Kidney (tissue), 22 donors: ENCODE measurements at places on chromosomes 11 and 22. TPM values are rescaled to one million over a fixed set of nuclear protein-coding genes. Genes with fewer than 3 reads are reported as not detected.
A peak's percentile ranks its signal among the peaks of the same experiment; 100 is the strongest.

MGAT3 gene
- polyA plus RNA-seq: 2.7 TPM

SLC35C1 gene
- 5.7 TPM for polyA plus RNA-seq

PRRG4 gene
- polyA plus RNA-seq: 6.4 TPM

KDM4D gene
- polyA plus RNA-seq: 0.54 TPM

OR51I1 gene
- not detected for polyA plus RNA-seq

BRSK2 gene
- polyA plus RNA-seq: 0.43 TPM

MAPK11 gene
- 11.4 TPM for polyA plus RNA-seq

CABP4 gene
- 0.49 TPM for polyA plus RNA-seq

CHRM4 gene
- not detected for polyA plus RNA-seq

RBMXL2 gene
- not detected for polyA plus RNA-seq

GRCh38 chr11:36270701-36271100, 18.5 kb downstream of the COMMD9 start:
- no peak overlapping the region for H3K4me3 ChIP-seq
- no peak for DNase-seq
- H3K4me1 ChIP-seq: peaks cover 5% of the 10 kb centered on the region
- no peaks in the 10 kb centered on the region for H3K27me3 ChIP-seq
- peaks cover 25% of the 10 kb centered on the region for H3K36me3 ChIP-seq

GRCh38 chr11:58345204-58345603, 13.7 kb downstream of the OR5B17 start:
- no peaks in the 10 kb centered on the region for H3K4me1 ChIP-seq
- DNase-seq: no peak
- no peak overlapping the region for H3K4me3 ChIP-seq
- no peaks in the 10 kb centered on the region for H3K27me3 ChIP-seq
- H3K36me3 ChIP-seq: no peaks in the 10 kb centered on the region

- peak; percentile 75 for DNase-seq
- H3K27me3 ChIP-seq: no peaks in the 10 kb centered on the region
- peaks cover 3% of the 10 kb centered on the region for H3K4me1 ChIP-seq
- H3K27ac ChIP-seq: no peak overlapping the region
These were observed 28.9 kb downstream of the AP1B1 start for GRCh38 chr22:29359469-29359868.

DNA sequence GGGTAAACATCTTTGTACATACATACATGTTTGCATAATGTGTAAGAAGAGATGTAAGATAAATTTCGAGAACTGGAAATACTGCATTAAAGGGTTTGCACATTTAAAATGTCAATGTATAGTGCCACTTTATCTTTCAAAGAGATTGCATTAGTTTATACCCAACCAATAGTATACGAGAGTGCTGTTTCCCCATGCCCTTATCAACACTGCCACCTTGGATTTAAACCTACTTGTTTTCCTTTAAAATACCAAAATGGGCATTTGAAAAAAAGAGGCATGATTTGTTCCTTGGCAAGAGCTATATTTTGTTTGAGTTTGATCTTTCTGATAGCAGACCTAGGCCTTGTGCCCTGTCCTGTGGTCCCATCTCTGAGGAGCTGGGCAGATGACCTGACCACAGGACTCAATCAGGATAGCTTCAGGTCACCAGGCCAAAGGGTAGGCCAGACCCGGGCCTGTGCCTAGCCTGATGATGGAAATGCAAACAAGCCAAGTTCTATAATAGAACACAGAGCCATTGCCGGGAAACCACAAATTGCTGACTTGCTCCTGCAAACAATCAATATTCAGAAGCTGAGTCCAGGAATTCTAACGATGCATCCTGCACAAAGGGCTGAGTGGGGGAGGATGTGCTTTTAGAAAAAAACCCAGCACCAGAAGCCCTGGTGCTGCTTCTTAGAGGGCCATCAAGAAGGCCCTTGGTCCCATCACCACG, 16.9 kb upstream of the ALG8 start:
- no peak for DNase-seq
- H3K36me3 ChIP-seq: no peaks in the 10 kb centered on the region
- no peak overlapping the region for H3K4me3 ChIP-seq
- H3K27me3 ChIP-seq: no peaks in the 10 kb centered on the region
- H3K27ac ChIP-seq: no peak overlapping the region
- H3K4me1 ChIP-seq: no peaks in the 10 kb centered on the region

DNA sequence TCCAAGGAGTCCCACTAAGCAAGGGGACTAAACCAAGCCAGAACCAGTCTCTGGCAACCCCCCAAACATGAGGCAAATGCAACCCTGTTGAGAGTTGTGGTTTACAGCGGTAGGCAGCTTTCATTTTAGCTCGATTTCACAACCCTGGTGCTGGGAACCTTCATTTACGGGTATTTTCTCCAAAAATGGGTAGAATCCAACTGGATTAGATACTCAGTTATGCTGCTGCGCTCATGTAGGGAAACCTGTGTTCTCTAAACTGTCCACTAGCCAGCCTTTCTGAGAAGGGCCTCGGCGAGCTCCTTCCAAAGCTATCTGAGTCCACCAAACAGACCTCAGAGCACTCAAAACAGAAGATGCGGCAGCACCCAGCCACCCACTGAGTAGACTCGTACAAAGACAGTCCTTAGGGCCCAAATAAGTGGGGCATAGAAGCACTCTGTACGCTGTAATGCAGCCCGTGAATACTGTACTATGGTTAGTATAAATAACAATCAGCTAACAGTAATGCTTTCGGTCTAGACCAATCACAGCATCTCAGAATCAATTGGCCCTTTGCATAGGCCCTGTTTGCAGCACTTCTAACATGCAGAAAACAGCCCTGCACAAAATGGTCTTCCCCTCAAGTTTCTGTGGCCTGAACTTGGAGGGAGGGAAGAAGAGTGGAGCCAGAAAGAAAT, 104.7 kb downstream of the ETS1 start:
- H3K4me3 ChIP-seq: no peak overlapping the region
- no peaks in the 10 kb centered on the region for H3K27me3 ChIP-seq
- DNase-seq: no peak
- H3K36me3 ChIP-seq: peaks cover 39% of the 10 kb centered on the region

DNA sequence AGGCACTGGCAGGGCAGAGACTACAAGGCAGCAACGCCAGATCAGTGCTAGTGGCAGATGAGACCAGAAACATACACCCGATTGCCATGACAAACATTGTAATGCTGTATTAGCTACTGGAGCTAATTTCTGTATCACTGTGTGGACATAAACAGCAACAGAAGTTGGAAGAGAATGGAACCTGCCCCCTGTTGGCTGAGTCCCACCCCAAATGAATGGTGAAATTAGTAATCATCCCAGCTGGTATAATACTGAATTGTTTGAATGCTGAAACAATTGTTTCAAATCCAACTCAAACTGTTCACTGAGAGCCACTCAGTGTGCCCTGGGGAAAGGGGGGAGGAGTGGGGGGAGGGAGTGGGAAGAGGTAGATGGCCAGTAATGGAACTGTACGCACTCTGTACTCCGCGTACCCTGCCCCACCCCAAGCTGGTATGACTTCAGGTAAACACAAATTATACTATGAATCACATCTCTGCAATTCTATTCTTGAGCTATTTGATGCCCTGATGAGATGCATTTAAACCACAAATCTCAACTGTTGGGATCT, 11.2 kb upstream of the BIRC3 start:
- no peaks in the 10 kb centered on the region for H3K4me1 ChIP-seq
- no peaks in the 10 kb centered on the region for H3K36me3 ChIP-seq
- no peak overlapping the region for H3K27ac ChIP-seq
- H3K4me3 ChIP-seq: no peak overlapping the region
- H3K27me3 ChIP-seq: no peaks in the 10 kb centered on the region

GRCh38 chr22:23251445-23252093, 71.3 kb downstream of the BCR start:
- peak overlapping the region; percentile 67 for H3K27ac ChIP-seq
- no peak overlapping the region for H3K4me3 ChIP-seq
- no peaks in the 10 kb centered on the region for H3K27me3 ChIP-seq
- DNase-seq: no peak
- H3K36me3 ChIP-seq: peaks cover 5% of the 10 kb centered on the region

- H3K36me3 ChIP-seq: peaks cover 18% of the 10 kb centered on the region
- no peak overlapping the region for H3K4me3 ChIP-seq
- H3K27ac ChIP-seq: no peak overlapping the region
- no peak for DNase-seq
- no peaks in the 10 kb centered on the region for H3K27me3 ChIP-seq
These were observed 12.3 kb downstream of the LRRC32 start for GRCh38 chr11:76658231-76658630.

DNA sequence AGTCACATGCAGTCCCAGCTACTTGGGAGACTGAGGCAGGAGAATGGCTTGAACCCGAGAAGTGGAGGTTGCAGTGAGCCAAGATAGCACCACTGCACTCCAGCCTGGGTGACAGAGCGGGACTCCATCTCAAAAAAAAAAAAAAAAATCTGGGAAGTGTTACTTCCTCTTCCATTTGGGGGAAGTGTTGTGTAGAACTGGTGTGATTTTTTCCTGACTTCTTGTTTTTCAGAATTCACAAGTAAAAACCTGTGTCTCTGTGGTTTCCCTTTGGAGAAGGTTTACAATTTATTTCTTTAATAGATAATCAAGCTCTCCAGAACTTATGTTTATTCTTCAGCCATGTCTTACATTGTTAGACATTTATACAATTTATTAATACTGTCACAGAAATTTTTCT, 396.1 kb downstream of the BRD1 start:
- DNase-seq: no peak
- no peak overlapping the region for H3K27ac ChIP-seq
- no peaks in the 10 kb centered on the region for H3K27me3 ChIP-seq
- H3K36me3 ChIP-seq: no peaks in the 10 kb centered on the region

GRCh38 chr22:49532869-49533802, 294.5 kb downstream of the BRD1 start:
- no peaks in the 10 kb centered on the region for H3K4me1 ChIP-seq
- no peak for DNase-seq
- no peak overlapping the region for H3K27ac ChIP-seq
- no peaks in the 10 kb centered on the region for H3K36me3 ChIP-seq

- no peak for DNase-seq
- H3K27ac ChIP-seq: no peak overlapping the region
- no peaks in the 10 kb centered on the region for H3K27me3 ChIP-seq
- no peaks in the 10 kb centered on the region for H3K4me1 ChIP-seq
- no peaks in the 10 kb centered on the region for H3K36me3 ChIP-seq
These were observed 419.8 kb upstream of the CCDC179 start for GRCh38 chr11:23280088-23280487.

DNA sequence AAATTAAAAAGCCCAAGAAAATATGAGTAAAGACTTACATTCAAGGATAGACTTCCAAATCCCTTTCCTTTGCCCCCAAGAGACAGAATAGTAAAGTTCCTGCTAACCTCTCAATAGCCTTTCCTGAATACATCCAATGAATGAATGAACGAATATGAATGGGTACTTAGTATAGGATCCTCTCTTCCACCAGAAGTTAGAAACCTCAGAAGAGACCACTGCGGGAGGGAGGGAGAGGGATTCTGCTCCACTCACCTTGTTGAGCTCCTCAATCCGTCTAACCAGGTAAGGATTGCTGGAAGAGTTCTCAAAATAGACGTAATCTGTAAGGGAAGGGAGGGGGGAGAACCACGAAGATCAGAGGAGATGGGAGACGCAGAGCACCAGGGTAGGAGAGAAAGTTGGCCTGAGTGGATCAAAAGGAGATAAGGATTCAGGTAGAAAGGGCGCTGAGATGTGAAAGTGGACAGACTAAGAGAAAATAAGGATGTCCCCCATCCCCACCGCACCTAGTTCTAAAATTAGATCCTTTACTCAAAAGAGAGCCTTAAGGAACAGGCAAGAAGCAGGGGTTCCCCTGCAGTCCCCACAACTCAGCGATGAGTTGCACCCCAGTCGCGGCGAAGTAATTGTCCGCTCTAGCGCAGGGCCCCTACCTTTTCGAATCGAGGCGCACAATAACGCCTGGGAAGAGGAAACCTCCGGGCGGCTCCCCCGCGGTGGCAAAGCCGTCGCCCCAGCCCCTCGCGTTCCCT, 1.1 kb downstream of the MTA2 start:
- H3K4me3 ChIP-seq: peak overlapping the region; percentile 70
- peaks cover 29% of the 10 kb centered on the region for H3K36me3 ChIP-seq
- peaks cover 18% of the 10 kb centered on the region for H3K4me1 ChIP-seq
- no peak for DNase-seq
